Coronary artery (tissue), 2 donors: ENCODE measurements at places on chromosomes 4 and X.

DNA sequence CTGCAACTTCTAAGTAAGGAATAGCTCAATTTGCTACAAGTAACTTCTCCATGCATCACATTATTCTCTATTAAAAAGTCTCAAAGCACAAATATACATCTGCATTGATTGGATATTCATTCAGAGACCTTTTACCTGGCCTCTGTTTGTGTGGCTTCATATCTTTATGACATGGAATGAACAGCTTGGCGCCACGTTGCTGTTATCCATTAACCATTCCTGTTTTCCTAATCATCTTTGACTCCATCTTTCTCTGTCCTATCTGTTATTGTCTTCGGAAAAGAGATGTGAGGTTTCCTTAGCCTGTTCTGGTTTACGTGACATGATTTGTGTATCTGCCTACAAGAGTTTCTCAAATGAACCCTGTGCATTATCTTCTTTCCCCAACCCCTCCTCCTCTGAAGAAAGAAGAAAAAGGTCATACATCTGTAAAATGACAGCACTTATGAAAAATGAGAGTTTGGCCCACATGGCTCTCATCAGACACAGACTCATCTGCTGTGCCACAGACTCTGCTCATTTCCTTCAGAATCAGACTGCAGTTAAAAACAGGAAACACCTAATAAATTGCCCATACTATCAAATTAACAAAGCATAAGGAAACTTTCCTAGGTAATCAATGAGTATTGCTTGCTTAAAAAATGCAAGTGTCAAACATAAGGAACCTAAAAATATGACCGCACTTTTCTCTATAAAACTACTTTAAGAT lies 347.6 kb upstream of the FAM241A start:
- no peak for DNase-seq

- no peak for DNase-seq
Observed at GRCh38 chr4:44056721-44057151, 391.9 kb downstream of the KCTD8 start.

DNA sequence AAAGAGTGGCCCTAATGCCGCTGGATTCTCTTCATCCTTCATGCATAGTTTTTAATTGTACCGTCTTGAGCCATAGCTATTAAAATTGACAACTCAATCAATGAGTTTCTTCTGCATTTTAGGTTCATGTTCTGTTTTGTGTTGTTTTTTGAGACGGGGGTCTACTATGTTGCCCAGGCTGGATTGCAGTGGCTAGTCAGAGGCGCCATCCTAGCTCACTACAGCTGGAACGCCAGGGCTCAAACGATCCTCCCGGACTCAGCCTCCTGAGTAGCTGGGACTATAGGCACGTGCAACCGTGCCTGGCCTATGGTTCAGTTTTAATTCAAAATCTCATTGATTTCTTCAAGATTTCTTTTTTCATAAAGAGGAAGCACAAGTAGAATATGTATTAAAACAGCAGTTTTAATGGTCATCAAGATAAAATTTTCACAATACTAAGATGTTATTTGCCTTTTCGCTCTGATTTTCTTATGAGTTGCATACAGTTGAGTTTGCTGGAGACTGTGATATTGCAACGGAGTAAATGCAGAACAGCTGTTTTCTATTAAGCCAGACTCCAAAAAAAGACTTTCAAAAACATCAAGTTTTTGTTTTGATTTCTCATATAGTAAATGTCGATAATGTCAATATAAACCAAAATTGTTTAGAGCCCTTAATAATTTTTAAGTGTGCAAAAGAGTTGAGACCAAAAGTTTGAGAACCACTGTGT lies 1.1 kb upstream of the STX18 start:
- DNase-seq, result no peak

DNA sequence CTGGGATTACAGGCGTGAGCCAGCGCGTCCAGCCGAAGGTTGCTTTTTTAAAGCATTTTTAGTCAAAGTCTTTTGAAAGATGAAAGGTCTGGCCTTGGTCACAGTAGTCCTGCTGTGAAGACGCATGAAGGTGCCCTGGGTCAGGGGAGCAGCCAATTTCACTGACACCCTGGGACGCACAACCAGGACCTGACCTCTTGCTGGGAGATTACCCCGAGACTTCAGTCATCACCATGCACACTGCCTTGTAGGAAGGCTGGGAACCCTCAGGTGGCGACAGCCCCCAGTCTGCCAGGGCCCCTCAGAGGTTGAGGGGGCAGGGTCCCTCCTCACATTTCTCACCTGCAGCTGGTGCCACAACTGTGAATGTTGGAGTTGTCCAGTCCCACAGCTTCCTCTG lies 53.2 kb downstream of the CPLX1 start:
- DNase-seq, result no peak

- no peak for DNase-seq
Observed at GRCh38 chrX:103531002-103531401, 11.7 kb upstream of the RAB40A start.

DNA sequence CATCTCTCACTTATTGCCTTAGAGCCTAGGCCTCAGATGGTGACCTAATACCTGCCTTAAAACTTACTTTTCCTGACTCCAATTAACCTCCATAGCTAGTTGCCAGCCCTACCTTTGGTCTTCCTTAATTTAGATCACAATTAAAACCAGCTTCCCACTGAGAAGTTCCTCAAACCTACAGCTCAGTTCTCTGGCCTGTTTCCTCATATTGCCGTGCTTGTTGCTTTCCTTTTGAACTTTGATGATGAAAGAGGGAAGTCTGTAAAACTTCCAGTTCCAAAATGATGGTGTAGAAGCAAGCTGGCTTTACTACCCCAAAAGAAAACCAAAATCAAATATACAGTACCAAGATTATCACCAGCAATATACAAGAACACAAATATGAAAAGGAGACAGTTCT lies 28.9 kb upstream of the CAMK2D start:
- no peak for DNase-seq

- DNase-seq, result no peak
Observed at GRCh38 chr4:108301545-108302251, 133.0 kb upstream of the LEF1 start.

DNA sequence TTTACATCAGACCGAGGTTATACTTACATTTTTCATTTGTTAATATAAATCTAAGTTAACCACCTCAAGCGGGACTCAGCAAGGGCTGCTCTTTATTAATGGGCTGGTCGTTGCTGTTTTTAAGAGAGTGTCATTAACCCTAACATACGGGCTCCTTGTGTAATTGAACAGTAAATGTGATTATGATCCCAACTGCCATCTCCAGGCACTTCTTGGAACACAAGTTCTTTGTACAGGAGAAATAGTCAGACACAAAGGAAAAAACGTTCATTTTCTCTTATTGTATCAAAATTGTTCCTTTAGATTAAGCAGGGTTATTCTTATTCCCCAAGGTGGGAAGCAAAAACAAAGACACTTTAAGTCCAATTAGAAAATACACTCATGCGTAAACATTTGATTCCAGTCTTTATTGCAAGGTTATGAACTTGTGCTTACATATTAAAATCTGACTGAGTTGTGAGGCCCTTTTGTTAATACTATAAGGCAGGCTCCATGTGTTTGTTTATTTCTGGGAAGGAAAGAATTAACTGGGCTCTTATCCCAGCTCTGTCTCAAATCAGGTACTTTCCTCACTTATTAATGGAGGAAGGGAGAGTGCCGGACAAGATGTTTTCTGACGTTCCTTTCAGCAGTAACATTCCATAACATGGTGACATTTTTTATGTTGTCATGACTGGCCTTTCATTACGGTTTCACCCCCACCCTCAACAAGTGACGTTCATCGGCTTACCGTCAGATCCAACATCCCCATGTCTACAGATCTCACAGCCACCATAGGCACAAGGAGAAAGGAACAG lies 95.9 kb downstream of the RASL11B start:
- no peak for DNase-seq
